ENCODE measurements at places on chromosomes 7 and 10.

DNA sequence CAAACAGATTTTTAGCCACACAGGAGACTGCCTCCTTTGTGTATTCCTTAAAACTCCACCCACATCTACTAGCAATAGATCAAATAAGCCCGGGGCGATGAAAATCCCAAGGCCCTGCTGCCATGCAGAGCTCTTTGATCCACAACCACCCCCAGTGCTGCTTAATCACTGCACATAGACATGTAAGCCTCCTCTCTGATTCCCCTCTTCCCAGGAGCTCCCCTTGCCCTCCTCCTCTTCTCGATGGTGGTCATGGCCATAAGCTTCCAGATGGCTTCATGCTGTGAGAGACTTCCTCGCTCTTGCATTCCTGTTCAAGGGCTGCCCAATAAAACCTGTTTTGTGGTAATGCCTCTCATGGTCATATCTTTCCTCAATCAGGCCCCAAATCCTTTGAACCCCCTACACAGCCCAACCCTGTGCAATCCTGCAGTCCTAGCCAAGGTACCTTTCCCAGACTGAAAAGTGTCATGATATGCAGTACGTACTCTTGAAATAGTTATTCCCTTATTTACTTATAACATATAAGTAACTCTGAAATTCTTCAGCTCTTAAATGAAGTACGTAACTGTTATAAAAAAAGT lies 158.5 kb downstream of the CACNA2D1 start:
- DNase-seq = no peak

- no peak for DNase-seq
Observed at GRCh38 chr10:76015245-76015644, 583.8 kb downstream of the LRMDA start.

GRCh38 chr7:131564640-131565039 lies 8.2 kb upstream of the PODXL start:
- DNase-seq = no peak

GRCh38 chr7:19145434-19146115 lies 354 bp upstream of the FERD3L start:
- DNase-seq = no peak

- no peak for DNase-seq
Observed at GRCh38 chr7:151223728-151224127, 3.3 kb downstream of the ABCF2 start.

- DNase-seq = no peak
Observed at GRCh38 chr7:21422751-21423150, 5.1 kb upstream of the SP4 start.

DNA sequence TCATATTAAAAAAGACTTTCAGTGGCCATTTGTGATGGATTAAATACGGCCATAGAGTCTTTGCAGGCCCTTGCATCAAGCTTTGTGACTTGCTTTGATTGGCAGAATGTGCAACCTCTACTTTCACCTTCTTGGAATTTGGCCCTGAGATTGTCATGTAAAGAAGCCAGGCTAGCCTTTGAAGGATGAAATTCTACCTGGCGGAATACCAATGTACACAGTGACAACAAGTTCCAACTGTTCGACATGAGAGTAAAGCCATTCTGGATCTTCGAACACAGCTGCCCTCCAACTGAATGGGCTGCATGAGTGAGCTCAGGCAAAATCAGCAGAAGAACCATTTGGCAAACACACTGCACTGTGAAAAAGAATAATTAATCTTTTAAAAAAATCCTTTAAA lies 321.3 kb downstream of the PHF14 start:
- no peak for DNase-seq

GRCh38 chr7:26485367-26485934 lies 193.8 kb downstream of the SNX10 start:
- no peak for DNase-seq

DNA sequence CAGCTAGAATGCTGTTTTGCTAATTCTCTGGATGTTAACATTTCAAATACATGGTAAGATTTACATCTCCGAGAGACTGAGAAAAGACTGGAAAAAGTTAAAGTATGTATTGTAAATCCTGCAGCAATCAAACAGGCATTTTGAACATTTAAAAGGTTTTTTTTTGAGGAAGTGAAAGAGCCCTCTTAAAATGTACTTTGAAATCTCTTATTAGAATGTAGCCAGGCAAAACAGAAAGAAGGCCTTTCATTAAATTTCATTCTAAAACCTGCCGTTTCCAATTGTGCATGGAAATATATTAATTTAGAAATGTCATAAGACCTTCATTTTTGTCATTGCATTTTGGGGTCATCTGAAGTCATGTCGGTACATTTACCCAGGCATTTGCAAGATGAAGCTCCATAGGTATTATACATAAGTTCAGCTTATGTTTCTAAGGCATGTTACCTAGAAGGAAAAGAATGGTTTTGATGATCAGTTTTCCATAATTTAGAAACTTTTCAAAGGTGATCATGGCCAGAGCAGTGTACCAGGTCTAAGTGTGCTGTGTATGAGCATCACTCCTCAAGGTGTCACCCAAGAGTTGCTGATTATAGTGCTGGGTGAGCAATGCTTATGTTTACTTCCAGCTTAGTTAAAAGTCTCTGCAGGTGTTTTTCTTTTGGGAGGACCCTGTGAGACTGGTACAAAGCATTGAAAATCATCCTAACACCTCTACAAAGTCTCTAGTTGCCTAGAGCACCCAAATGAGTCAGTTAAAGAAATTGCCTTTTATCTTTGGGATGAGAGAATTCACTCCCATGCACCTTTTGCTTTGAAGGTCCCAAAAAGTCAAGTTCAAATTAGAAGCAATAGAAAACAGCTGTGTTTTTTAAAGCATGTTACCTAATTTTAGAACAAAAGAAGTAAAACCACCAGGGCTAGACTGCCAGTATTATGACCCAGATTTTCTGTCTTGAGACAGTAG lies 7.1 kb downstream of the ZNF736 start:
- no peak for DNase-seq

- DNase-seq = no peak
Observed at GRCh38 chr7:115226410-115226809, 304.5 kb downstream of the MDFIC start.

- DNase-seq = no peak
Observed at GRCh38 chr10:30639946-30640786, 10.6 kb upstream of the LYZL2 start.

Data from stimulated activated CD4-positive, alpha-beta T cell treated with anti-CD3 and anti-CD28 coated beads, TNF-alpha, amount 100 ng/mL, for 1 hour (primary cell).